ENCODE measurements at places on chromosomes 4 and X.

- DNase-seq: no peak
Observed at GRCh38 chr4:95835672-95836071, 4.2 kb upstream of the PDHA2 start.

DNA sequence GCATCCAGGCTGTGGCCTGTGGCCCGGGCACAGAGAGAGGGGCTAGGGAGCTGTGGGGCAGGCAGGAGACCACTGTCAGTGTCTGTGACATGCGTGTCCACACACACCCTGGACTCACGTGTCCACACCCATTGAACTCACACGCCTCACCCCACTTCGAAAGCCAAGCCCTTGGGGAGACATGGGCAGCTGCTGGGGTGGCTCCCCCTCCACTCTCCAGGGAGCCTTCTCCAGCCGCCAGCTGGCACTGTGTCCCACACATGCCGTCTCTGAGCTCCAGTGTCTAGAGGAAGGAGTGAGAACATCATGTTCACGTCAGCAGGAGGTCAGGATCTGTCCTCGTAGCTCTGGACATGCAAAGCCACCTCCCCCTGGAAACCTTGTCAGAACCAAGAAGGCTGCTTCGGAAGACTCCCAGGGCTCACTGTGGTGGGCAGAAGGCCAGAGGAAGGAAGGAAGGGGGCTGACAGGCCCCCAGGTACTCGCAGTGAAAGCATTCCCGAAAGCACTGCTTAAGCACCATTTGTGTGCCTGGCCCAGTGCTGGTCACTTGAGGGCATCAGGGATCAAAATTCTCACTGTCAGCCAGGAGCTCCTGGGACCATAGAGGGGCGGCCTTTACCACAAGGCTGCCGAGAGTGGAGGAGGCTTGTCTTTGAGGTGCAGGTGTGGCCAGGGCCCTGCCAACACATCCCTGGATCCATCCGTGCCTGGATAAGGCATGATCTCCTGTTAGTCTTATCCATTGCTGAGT is 61.4 kb downstream of the HTRA3 start:
- DNase-seq: no peak

DNA sequence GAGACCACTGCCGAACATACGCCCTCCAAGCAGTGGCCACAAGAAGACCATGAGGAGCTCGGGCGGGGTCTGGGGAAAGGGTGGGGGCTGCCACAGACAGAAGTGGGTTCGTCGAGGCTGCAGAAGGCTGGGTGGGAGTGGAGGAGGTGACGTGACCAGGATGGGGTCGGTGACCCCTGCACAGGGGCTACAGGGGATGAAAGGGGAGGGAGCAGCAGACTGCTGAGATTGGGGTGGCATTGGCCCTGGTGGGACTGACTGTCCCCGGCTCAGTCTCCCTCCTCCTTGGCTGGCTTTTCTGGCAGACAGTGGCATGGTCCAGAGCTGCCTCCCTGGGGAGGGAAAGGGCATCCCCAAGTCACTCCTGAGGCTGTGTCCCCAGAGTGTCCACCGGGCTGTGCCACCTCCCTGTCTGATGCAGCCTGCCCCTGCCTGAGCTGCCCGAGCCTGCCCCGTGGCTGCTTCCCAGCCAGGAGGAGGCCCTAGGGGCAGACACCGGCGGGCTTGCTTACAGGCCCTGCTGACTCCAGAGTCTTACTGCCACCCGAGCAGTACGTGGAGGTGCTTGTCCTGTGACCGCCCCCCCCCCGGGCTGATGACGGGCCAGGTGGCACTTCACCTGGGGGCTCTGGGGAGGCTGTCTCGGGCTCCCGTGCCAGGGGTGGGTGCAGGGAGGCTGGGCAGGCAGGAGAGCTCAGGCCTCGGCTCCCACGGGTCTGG is 7.2 kb downstream of the SH3BP2 start:
- no peak for DNase-seq

DNA sequence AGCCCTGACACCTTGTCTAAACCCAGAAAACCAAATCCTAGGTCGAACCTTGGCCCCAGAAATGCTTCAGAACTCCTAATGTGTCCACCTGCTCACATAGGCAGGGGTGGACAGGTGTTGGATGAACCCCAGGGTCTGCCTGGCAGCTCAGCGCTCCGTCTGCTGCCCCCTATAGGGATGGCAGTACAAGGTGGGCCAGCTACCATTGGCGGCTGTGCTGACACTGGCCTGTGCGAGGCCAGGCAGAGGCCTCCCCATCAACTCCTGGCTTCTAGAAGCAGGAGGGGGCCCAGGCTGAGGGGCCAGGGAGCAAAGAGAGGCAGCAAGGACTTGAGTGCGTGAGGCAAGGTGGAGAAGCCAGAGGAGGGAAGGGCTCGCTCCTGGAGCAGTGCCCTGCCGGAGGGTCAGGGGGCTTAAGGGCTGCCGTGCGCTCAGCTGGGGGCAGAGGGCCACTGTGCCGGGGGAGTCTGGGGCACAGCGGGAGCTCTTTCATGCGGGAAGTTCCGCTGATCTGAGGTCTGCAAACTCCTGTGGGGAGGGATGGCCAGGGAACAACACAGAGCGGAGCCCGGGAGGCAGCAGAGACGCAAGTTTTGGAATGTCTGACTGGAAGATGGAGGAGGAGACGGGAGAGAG is 20.6 kb downstream of the CCNQ start:
- no peak for DNase-seq

DNA sequence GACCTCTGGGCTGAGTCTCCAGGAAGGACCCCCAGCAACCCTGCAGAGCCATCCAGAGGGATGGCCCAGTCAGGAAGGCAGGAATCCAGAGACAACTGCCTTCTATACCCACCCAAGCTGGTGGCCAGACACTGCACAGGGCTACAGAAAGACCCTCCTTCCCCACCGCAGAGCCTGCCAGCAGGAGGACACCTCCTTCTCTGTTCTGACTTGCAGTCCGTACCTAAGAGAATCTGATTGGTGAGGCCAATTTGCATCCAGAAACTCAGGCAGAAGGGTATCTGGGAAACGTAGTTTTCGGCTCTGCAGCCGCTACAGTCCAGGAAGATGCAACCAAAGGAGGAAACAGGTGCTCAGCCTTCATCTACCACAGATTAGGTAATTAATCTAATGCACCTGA is 155.4 kb upstream of the FRG1 start:
- no peak for DNase-seq

DNA sequence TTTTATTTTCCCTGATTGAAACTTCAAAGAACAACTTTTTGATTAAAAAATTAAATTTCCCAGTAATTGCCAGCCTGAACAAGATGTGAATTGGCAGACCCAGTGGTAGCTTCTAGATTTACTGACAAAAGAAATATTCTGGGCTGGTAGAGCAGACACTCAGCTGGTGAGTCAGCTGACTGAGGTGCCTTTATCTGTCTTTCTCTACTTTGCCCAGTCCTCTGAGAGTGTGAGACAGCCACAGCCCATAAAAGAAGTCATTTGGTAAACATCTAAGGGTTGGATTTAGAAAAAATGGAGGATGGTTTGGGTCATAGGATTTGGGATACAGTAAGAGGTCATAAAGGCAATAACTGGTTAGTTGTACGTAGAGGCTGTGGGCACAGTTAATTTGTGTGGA is 54.5 kb downstream of the CCSER1 start:
- no peak for DNase-seq

DNA sequence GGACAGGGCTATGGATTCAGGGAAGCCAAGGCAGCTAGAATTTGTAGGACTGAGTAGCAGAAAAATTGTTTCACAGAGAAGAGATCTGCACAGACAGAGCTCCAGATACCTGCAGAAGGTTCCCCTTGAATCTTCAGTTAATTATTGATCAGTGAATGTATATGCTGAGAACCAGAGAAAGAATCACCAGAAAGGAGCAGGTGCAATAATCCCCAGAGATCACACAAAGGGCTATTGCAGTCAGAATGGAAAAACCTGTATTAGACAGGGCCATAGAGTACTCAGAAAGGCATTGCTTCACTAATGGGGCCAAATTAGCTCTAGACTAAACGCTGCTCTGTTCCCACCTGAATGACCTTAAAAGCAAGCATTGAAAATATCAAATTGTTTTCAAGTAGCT is 35.5 kb upstream of the SMAD1 start:
- DNase-seq: no peak

- DNase-seq: no peak
Observed at GRCh38 chr4:144338148-144338547, 197.6 kb upstream of the GYPA start.

DNA sequence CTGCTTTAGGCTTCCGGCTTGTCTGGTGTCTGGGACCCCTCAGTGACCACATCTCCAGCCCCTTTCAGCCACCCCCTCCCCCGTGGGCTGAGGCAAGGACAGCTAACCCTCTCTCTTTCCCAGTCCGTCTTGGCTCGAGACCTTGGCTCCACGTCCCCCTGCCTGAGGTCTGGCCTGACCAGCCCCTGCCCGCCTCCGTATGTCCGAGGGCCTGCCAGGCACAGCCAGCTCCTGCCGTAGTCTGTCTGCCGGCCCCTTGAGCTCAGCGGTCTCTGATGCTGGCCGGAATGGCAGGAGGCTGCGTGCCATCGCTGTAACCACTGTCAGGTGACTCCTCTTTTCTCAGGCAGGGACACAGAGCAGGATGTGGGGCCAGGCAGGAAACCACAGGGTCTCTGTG is 73.3 kb upstream of the LRPAP1 start:
- no peak for DNase-seq

DNA sequence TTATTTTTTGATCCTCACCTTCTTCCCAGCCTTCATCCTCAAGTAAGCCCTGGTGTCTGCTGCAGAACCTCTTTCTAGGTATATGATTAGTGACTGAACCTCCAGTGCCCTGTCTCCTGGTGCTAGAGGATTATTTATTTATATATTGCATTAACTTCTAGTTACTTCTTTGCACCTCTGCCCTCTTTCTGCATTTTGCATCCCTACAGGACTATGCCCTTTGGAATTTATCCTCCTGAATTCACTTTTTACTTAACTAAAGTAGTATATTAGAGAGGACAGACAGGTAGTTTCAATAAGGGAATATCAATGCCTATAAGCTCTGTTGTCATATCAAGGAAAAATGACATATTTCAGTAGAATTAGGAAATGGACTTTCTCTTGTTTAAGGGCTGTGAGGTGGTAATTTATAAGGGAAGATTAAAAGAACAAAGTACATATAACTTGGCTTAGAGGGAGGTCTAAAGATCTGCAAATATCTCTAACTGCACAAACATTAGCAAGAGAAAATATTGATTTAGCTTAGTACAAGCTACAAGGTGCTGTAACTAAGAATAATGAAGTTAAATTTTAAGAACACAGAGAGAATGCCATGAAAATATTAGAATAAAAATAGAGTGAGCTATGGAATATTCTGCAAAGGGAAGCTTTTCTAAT is 181.7 kb downstream of the TEX13A start:
- no peak for DNase-seq

DNA sequence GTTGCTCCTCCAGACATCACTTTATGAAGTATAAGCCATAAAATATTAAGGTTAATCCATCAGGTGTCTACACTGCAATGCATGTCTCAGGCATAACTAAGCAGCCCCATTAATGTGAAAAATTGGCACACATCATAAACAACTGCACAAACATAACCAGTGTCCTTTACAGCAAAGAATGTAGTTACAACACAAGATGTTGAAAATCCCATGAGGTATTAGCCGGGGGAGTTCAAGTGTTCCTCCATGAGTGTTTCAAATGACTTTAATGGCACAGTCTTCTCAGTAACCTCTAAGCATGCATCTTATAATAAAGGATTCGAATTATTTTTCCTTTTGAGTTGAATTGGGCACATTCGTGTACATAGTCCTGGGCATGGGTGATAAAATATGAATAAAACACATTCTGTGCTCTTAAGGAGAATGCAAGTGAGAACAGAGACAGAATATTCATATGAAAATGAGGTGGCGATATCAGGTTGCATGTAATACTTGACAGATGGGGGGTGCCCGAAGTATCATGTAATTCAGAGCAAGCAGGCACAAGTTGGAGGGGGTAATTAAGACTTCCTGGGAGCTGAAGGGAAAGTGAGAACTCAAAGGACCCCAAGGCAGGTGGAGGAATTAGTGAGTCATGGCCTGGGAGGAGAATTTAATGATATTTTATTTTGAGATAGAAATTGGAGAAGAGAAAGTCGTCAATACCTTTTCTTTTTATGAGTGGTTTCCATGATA is 18.2 kb upstream of the VCX2 start:
- no peak for DNase-seq

- no peak for DNase-seq
Observed at GRCh38 chr4:117491516-117491915, 406.1 kb upstream of the TRAM1L1 start.

- no peak for DNase-seq
Observed at GRCh38 chr4:33998291-33998690, 2246.0 kb downstream of the ARAP2 start.

DNA sequence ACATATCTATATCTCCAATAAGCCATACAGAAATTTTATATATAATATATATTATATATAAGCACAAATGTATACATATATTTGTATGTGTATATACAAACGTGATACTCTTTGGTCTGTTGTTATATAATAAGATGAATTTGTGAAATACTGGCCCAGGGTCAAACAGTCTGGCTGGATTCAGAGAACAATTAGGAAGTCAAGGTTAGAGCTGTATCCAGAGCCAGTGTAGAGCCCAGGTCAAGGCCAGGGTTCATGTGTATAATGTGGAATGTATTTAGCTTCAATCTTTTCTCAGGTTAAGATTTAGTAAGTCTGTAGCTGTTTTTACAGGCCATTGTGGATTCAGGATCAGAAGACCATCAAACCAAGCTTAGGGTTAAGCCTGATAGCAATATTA is 3.8 kb upstream of the ENOX2 start:
- DNase-seq: no peak

GRCh38 chr4:101954351-101954750 is 163.8 kb downstream of the BANK1 start:
- DNase-seq: no peak
